ENCODE measurements at places on chromosomes 1 and 21. TPM values are rescaled to one million over a fixed set of nuclear protein-coding genes. Genes with fewer than 3 reads are reported as not detected.

DNA sequence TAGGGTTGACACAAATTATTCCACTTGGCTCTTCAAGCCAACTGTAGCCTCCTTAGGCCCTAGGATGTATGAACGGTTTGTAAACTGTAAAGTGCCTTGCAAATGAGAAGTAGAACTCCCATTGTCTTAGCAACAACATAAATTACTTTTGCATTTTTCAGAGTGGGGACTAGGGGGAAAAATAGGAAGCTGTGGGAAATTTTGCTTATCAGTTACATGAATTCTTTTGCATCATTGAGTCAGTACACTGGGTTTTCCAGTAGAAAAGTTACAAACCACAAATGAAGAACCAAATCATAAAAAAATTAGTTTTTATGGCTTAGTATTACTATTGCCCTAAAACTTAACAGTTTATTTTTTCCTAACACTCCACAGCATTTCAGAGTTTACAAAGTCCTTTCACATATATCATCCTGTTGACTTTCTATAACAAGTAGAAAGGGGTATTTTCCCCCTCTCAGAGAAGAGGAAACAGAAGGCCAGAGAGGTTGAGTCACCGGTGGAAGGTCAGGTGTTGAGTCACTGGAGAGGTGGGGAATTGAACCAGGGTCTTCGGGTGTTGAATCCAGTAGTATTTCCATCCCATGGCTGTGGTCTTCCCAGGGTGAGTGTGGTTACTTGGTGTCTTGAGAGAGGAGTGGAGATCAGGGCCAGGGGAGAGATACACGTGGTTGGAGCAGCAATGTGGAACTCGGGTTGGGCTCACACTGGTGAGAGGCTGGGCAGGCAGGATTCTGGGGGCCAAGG, 71.9 kb upstream of the USP24 start:
- no peak for DNase-seq

Gene CD34
- 5.9 TPM for polyA plus RNA-seq

Gene CXADR
- 5.1 TPM for polyA plus RNA-seq

DNA sequence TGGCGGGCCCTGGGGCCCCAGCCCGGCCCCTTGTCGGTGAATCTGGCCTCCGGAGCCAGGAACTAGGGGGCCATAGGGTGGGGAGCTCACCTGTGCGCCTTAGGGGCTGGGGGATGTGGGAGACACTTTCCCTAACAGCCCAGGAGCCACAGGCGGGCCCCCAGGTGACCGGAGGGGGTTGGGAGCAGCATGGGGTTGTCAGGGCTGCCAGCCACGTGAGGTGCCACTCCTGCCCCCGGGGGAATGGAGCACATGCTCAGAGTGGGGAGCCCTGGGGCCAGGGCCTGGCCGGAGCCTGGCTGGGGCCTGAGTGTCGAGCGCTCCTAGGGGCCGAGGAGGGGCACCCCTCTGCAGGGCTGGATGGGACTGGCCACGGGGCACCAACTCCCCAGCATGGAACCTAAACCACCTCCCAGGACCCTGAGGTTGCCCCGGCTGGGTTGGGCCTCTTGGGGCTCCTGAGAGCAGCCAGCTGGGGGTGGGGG, 19.9 kb downstream of the PRXL2B start:
- DNase-seq, result no peak
